ENCODE measurements at places on chromosomes 11 and 22.

DNA sequence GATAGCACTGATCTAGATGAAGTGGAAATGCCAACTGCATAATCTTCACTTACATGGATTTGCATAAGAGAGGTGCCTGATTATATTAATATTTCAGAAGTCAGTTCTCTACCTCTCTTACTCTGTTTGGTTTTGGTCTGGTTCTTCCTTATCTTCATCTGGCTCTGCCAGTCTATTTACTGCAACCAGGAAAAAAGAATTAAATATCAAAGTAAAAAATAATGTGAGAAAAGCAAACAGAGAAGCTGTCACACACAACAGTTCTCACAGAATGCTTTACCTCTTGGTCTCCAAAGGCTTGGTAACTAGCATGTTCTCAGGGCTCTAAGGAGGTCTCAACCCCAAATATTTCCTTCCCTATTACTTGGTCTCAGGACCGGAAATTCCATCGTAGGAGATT, 6.7 kb downstream of the VSIG10L2 start:
- no peak for DNase-seq

DNA sequence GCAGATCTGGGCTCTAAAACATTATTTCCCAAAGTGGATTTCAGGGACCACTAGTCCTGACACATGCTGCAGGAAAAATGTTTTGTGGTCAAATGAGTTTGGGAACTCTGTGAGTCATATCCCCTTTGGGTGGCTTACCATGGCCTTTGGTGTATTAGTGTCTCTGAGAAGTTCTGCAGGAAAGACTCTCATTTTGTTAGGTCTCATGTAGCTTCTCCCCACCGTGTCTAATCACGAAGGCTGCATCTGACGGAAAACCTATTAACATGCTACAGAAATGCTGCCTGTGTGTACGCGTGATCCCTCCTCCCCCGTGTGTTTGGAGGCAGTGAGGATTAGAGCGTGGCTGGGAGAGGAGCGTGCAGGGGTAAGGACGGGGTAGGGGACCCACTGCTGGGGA, 191.7 kb downstream of the ST3GAL4 start:
- no peak for DNase-seq

GRCh38 chr11:79458709-79459108, 17.9 kb upstream of the TENM4 start:
- no peak for DNase-seq

- no peak for DNase-seq
Observed at GRCh38 chr11:64120951-64121569, 44.9 kb downstream of the MACROD1 start.

DNA sequence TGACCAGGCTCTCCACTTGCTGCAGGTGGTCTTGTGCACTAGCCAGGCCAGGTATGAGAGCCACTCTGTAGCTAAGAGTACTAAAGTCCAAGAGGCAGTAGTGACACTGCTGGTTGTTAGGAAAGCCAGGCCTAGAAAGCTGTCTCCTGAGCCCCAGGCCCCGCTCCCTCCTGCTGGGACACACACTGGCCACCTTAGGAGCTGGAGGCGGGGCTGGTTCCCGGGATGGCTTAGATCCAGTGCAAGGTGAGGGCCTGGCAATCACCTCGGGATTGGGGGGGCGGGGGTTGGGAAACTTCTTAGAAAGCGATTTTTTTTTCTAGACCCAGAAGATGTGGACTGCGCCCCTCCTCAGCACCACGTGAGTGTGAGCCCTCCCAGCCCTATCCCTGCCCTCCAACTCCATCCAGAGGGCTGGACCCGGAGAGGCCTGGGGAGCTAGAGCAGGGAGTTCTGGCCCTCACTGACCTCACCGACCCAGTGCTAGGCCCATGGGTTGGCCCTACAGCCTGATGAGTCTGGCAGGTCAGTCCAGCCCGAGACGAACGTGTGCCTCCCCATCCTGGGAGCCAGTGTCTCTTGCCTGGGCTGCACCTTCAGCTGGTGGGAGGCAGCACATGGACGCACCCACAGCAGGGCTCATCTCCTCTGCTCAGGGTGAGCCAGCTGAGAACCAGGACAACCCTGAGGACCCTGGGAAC, 18.1 kb downstream of the SLC37A2 start:
- no peak for DNase-seq

- no peak for DNase-seq
Observed at GRCh38 chr11:95364324-95365295, 133.6 kb upstream of the SESN3 start.

- no peak for DNase-seq
Observed at GRCh38 chr11:77085652-77086051, 17.0 kb upstream of the OMP start.

GRCh38 chr22:40679249-40679963, at the start of gene MCHR1:
MCHR1 (plus strand) TSS chr22:40679484; CDS start chr22:40679653, 169 bp downstream.
- no peak for DNase-seq

- no peak for DNase-seq
Observed at GRCh38 chr11:62652161-62653006, 718 bp downstream of the INTS5 start.

DNA sequence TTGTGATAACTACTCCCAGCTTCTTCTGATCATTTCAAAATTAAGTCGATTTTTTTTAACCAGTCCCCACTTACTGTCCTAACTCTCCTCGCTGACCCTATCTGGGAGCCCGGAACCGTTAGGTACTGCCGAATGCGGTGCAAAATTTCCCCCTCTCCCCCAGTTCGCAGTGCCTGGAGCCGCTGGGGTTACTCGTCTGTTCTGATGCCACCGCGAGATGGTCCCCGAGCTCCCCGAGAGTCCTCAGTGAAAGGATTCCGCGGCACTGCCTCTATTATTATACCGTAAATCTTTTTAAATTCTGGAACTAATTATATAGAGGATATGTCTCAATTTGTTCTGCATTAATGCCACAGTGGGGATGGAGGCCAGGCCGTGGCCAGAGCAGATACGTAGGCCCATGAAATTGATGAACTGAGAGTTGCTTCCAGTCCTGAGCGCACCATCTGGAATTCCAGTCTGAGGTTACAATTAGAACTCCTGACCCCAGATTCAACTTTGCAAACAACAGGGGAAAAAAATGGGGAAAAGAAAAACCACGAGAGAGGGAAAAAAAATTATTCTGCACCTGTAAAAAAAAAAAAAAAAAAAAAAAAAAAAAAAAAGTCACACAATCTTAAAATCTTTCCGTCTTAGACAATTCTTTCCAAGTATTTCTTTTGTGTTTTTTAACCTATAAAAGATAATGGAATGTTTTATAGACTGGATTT, 4.3 kb upstream of the WT1 start:
- DNase-seq = no peak

GRCh38 chr22:31616315-31616980, 45.6 kb downstream of the PISD start:
- no peak for DNase-seq

GRCh38 chr11:7384691-7385090, 100.6 kb upstream of the OLFML1 start:
- DNase-seq = no peak

- DNase-seq = peak; percentile 18
Observed at GRCh38 chr11:11966826-11967668, 41.4 kb downstream of the DKK3 start.

DNA sequence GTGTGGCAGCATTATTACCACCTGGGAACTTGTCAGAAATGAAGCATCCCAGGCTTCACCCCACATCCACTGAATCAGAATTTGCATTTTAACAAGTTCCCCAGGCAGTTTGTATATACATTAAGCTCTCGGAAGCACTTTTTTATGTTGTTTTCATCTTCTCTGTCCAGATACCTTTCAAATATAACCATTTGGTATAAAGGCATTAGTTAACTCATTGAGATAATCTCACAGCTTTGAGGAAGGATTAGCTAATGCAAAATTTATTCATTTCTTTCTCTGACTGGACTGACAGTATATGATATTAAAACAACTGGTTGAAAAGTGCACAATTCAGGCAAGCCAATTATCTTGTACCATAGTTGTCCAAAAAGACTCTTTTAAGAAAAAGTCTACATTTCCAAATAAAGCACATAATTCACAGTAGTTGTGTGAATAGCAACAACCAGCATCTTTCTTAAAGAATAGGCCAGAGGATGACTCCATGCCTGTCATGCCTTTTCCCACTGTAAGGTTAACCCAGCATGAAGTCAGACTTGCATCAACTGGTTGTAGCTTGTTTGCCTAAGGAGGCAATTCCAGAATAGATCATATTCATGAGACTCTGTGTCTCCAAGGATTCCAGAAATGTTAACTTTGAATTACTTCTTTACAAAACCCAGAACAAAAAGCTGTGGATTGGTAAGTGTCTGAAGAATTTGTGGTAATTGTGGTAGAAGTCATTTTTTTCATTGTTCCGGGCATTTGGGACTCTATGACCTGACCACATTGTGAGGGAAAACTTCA, 254.3 kb upstream of the SESN3 start:
- no peak for DNase-seq

- peak; percentile 6 for DNase-seq
Observed at GRCh38 chr11:68904248-68904847, 657 bp downstream of the IGHMBP2 start.

- no peak for DNase-seq
Observed at GRCh38 chr11:87957961-87958360, 217.3 kb downstream of the RAB38 start.

GRCh38 chr22:46458525-46458924, 78.9 kb downstream of the CELSR1 start:
- no peak for DNase-seq

Measured in stimulated activated CD8-positive, alpha-beta memory T cell treated with anti-CD3 and anti-CD28 coated beads, Interleukin-4, amount 100 ng/mL, for 4 hours (primary cell).